ENCODE measurements at places on chromosomes 16 and 17.

- no peak for DNase-seq
Observed at GRCh38 chr16:31001507-31002249, 8.8 kb downstream of the STX1B start.

DNA sequence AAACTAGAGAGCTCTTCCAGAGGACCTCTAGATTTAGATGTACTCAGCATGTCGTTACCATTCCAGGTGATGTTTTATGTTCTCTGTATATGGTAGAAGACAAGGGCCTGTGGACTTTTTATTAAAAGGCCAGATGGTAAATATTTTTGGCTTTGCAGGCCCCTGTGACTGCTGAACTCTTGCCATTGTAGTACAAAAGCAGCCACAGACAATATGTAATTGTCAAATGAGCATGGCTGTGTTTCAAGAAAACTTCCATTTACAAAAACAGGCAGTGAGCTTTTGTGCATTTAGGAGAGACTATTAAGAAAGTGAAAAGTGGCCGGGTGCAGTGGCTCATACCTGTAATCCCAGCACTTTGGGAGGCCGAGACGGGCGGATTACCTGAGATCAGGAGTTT lies 4.6 kb downstream of the NIP7 start:
- DNase-seq, result no peak

- DNase-seq, result no peak
Observed at GRCh38 chr16:72149676-72150464, 22.1 kb downstream of the PMFBP1 start.

- DNase-seq, result no peak
Observed at GRCh38 chr17:74490716-74491115, 24.3 kb downstream of the CD300A start.

DNA sequence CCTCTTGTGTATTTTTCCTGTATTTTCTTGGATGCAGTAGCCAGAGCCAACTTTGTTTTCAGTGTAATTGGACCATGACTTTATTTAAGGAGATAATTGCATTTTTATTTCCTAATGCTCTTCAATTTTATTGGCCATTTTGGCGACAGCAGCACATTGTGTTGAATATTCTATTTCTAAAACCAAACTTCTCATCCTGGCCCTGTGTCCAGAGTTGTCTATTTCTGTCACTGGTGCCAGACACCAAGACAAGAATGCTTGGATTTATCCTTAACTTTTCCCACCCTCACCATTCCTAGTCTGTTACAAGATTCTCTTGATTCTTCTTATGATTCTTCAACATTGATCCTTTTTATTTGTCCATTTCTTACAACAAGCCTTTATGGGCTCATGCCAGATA lies 37.1 kb downstream of the ARHGAP44 start:
- DNase-seq, result no peak

GRCh38 chr16:30766933-30767284 lies 4.8 kb downstream of the RNF40 start:
- no peak for DNase-seq

- no peak for DNase-seq
Observed at GRCh38 chr17:72305472-72305871, 184.7 kb downstream of the SOX9 start.

- no peak for DNase-seq
Observed at GRCh38 chr17:40341808-40342503, 22.6 kb downstream of the GJD3 start.

GRCh38 chr17:67784364-67785121 lies 40.8 kb upstream of the BPTF start:
- DNase-seq, result no peak

- DNase-seq, result no peak
Observed at GRCh38 chr17:44094701-44095387, 24.3 kb downstream of the G6PC3 start.

GRCh38 chr16:2810651-2811050 lies 6.4 kb upstream of the PRSS21 start:
- no peak for DNase-seq

- DNase-seq, result no peak
Observed at GRCh38 chr17:49708515-49709183, 885 bp upstream of the SLC35B1 start.

DNA sequence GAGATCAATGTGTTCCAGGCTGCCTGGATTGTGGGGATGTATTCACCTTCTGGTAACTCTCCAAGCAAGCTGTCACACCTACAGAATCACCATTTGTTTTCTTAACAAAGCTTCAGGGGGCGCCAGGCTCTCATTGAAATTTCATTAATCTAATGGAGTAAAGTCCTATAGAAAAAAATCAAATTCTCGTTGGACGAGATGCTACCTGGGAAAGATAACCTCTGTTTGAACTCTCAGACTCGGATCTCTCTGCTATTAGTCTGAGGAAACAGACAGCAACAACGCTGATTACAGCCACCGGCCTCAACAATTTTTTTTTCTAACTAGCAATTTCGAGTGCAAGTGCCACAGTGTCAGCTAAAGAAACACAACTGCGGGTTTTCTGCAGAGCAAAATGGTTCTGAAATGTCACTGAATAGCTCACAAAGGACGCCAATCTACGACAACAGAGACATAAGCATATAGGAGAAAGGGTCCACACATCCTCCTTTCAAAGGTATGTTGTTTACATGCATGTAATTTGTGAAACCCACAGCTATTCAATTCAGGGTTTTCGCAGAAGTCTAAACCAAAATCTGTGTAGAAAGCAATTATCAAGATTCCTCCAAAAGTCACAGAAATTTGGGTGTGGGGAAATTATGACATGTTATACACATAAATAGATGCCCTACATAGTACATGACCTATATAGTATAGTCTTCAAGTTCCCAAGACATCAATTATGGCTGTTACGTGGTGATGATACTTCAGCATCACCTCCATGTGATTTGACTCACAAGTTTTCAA lies 135.8 kb downstream of the SKAP1 start:
- DNase-seq, result no peak

- no peak for DNase-seq
Observed at GRCh38 chr17:27477971-27478684, 21.9 kb downstream of the KSR1 start.

DNA sequence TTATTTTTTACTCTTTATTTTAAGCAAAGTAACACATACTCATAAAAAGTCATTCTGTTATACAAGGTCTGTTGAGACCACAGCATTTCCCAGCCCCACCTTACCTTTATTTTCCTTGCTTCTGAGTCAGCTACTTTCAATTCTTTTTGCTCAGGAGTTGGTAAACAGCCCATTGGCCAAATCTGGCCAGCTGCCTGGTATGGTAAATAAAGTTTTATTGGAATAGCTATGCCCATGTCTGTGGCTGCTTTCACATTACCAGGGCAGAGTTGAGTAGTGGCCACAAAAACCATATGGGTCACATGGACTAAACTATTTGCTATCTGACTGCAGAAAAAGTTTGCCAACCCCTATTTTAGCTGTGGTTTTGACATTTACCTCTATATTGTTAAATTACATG lies 3.4 kb upstream of the NSRP1 start:
- DNase-seq, result no peak

- DNase-seq, result no peak
Observed at GRCh38 chr16:10579965-10580882, at the start of gene EMP2. Gene EMP2, minus strand, starts transcription at chr16:10580598. Its CDS starts 32,981 bp downstream, at chr16:10547617.

DNA sequence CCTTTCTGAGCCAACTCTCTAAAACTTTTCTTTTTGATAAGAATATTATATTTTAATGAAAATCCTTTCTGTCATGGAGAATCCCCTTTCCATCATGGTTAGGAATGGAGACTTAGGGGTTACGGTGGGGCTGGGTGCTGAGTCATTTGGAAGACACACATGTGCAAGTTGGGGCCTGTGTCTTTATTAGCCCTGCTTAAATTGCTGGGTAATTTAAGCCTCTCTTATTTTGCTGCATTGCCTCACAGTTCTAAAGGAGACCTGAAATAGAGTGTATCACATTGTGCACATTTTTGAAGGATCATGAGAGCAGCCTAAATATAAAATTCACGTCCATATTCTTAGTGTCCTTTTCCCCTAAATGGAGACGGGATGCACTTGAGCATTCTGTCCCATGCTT lies 61.8 kb upstream of the RBFOX1 start:
- DNase-seq, result no peak

All from activated naive CD8-positive, alpha-beta T cell treated with anti-CD3 and anti-CD28 coated beads, Interleukin-2, amount 50 U/mL, for 16 hours (primary cell).